ENCODE measurements at places on chromosomes 6 and 20.
A peak's percentile ranks its signal among the peaks of the same experiment; 100 is the strongest.

- DNase-seq = no peak
Observed at GRCh38 chr6:106530502-106530901, 98.8 kb downstream of the RTN4IP1 start.

GRCh38 chr6:51099201-51099600 is 280.5 kb downstream of the TFAP2B start:
- no peak for DNase-seq

DNA sequence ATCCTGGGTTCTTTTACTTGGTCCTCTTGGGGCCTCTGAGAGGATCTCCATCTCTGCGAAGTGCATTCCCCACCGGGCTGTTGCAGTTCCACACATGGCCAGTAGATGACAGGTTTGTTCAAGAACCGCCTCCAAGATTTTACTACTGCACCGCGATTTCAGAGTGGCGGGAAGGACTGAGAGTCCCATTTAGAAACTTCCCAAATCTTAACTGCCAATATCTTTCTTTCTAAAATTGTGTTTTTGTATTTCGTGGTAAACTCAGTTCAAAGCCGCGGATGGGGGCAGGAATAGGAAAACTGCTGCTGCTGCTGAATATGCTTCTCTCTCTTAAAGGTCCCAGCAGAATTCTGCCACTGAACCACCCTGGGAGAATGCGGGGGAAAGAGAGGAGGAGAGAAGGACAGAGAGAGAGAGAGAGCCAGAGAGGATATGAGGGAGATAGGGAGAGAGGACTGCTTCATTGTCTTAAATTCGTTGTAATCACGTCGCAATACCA is 8.6 kb upstream of the BTNL2 start:
- peak; percentile 25 for DNase-seq

DNA sequence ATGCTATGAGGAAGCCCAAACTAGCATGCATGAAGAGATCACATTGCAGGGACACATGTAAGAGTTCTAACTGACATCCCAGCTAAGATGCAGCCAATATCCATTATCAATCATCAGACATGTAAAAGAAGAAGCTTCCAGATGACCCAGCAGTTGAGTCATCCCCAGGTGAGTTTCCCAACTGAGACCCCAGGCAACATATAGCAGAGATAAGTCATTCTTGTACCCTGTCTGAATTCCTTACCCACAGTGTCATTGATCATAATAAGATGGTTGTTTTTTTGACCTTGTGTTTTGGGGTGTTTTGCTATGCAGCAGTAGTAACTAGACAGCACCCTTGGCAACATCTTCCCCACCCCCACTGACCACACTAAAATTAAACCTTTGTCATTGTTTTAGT is 18.9 kb downstream of the SIRPD start:
- no peak for DNase-seq

GRCh38 chr6:26232306-26232939 is 132.6 kb upstream of the BTN3A2 start:
- DNase-seq = no peak

GRCh38 chr20:37627060-37627766 is 66.6 kb upstream of the CTNNBL1 start:
- DNase-seq = no peak

DNA sequence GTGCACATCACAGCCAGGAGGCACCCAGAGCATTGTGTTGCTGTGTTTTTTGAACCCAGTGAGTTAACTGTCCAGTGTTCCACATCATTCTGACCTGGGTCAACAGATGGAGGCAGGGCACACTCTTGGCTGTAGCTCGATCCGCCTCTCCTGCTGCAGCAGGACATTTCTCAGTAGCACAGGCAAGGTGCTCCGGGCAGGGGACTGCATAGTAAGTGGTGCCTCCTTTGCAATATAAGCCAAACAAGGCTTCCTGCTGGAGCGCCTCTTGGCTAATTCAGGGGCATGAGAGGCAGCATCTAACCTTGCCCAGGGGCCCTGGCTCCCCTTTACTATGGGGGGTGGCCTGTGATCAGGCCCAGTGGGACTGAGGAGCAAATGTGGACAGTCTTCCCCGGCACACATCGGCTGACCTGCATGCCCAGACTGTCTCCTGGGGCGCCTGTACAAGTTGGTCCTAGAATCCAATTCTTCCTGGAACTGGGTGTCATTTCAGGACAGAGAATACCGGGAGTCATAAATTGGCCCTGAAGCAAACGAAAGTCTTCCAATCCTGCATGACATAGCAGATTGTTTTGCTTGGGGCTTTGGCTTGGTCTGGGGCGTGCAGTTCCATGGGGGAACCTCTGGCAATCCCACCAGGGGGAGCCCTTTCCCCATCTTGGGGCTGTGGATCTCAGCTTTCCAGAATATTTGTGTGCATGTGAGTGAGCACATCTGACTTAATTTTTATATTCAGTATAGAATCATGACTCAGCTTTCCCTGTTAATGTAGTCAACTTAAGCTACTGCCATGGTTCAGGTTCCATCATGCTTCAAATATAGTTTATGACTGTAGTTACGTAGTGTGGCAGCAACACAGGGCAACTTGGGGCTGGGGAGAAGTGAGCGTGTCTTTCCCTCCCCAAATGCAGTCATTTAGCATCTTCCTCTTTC is 56.0 kb upstream of the DDR1 start:
- peak; percentile 70 for DNase-seq

DNA sequence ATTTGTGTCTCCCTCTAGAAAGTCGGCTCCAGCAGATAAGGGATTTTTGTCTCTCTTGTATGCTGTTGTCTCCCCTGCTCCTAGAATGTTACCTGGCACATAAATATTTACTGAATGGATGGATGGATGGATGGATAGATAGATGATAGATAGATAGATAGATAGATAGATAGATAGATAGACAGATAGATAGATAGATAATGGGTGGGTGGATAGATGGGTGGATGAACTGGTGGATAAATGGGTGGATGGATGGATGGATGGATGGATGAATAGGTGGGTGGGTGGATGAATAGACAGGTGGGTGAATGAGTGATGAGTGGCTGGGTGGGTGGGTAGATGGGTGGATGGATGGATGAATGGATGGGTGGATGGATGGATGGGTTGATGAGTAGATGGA is 185.0 kb downstream of the NFATC2 start:
- no peak for DNase-seq

DNA sequence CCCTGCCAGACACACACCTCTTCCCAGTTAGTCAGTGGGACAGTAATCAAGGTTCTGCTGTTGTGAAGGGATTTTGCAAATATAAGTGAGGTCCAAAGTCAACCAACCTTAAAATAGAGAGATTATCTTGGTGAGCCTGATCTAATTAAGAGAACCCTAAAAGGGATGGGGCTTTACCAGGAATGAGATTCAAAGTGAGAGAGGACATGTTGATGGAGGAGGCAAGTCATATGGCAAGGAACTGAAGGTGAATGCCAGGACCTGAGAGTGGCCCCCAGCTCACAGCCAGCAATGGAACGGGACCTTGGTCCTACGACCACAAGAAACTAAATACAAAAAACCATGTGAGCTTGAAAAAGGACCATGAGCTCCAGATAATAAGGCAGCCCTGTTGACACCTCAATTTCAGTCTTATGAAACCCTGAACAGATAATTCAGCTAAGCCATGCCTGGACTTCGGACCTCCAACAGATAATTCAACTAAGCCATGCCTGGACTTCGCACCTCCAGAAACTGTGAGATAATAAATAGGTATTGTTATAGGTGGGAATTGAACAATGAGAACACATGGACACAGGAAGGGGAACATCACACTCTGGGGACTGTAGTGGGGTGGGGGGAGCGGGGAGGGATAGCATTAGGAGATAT is 253.4 kb downstream of the GMPR start:
- no peak for DNase-seq

DNA sequence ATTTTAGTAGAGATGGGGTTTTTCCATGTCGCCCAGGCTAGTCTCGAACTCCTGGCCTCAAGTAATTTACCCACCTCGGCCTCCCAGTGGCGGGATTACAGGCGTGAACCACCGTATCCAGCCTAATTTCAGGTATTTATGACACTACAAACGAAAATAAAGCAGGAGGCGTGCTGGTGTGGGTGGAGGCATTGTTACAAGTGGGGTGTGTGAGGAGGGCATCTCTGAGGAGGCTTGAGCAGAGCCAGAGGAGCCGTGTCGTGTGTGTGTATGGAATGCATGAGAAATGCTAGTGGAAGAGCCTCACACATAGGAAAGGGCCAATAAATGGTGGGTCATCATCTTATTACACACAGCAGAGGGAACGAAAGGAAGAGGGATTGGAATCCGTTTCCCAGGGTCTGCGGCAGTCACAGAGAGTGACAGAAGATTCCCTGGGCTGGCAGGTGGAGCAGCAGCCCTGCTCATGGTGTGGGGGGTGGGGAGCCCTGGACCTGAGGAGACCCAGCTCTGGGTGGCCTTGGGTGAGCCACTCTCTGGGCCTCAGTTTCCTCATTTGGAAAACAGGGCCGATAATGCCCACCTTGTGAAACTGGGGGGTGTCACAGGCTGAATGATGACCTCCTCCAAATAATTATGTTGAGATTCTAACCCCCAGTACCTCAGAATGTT is 17.2 kb upstream of the PEDS1 start:
- DNase-seq = no peak

- DNase-seq = no peak
Observed at GRCh38 chr6:137860394-137861005, 6.6 kb upstream of the TNFAIP3 start.

- no peak for DNase-seq
Observed at GRCh38 chr20:51335329-51335841, 207.1 kb downstream of the NFATC2 start.

GRCh38 chr6:11613858-11614257 is 76.3 kb downstream of the TMEM170B start:
- no peak for DNase-seq

DNA sequence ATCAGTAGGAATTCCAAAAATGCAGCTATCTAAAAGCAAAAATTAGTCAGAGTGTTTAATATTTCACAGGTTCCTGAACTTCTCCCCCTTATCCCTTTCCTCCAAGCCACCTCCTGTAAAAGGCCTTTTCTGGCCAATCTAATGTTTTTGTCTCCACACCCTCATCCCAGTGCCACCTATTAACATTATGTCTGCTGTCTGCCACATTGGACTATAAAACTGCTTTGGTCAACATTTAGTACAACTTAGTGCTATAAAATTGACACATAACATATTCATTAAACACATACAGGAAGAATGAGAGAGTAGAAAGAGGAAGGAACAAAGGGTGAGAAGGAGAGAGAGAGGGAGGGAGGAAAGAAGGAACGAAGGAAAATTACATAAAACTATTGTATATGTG is 47.7 kb downstream of the MMUT start:
- DNase-seq = no peak

DNA sequence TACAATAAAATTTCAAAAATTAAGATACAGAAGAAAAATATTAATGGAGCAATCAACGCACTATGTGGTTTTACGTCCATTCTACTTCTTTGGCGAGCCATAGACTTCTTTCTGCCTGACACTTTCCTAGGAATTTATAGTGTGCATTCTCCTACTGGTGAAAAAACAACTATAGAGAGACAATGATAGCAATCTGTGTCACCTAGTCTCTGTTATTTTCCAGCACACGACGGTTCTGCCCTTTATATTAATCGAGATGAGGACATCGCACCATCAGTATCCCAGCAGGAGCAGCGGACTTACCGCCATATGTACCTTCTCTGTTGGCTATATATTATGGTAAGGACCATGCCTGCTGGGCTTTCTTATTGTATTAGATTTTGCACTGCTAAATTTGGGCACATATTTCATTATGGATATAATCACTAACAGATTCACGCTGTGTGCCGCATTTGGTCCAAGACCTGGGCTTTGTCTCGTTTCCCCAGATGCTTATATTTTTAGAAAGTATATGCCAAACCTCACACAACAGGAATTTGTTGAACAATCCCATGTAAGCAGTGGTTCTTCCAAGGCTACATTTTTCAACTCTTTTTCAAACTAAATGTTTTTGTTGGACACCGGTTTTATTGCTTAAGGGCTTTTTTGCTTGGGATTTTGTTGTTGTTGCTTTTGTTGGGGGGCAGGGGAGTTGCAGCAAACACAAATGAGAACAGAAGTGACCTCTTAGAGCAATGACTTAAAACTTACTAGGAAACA is 166.4 kb downstream of the ADAT2 start:
- no peak for DNase-seq

GRCh38 chr6:82712389-82712788 is 348.8 kb downstream of the TPBG start:
- no peak for DNase-seq

- peak; percentile 85 for DNase-seq
Observed at GRCh38 chr20:63740627-63741353, 1.2 kb downstream of the SLC2A4RG start.

DNA sequence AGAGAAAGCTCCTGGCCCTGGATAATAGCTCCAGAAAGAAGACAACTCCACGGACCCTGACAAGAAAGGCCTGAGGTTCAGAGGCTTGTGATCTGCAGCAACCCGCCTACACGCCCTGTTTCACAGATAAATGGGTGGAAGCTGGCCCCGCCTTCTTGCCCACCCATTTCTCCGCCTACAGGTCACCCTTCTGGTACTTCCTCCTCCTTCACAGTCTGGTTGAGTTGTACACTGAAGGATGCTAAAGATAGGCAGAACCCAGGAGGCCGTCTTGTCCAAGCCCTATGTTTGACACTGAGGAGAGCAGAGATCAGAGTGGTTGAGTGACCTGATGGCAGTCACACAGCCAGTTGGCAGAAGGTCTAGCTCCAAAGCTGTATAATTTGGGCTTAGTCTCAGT is 34.2 kb upstream of the MDGA1 start:
- no peak for DNase-seq

DNA sequence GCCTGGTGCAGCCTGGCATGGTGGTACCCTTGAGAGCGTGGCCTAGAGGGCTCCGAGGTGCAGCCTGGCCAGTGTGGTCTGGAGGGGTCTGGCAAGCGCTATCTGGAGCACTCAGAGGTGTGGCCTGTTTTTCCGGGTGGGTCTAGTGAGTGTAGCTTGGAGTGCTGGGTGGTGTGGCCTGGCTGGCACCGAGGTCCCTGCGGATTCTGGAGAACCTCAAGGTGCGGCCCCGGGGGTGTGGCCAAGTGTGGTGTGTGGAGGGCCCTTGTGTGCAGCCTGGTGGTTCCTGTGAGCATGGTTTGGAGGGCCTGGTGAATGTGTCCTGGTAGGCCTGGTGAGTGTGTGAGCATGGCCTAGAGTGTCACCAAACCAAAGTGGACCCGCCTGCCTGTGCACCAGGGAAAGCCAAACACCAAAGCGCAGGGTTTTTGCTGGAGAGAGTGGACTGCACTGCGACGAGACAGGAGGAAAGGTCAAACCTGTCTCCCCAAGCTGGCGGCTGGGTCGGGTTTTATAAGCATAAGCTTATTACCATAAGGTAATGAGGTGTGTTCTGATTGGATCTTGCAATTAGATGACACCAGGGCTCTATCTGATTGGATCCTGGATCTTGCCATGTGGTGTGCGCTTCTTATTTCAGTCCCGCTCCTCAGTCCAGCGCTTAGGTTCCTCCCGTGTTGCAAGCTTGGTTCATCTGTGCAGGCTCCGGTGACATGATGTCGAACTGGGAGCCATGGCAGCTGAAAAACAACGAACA is 35.7 kb downstream of the IGF2R start:
- no peak for DNase-seq

Data from COR-L47 (cell line).